Hypothalamus (tissue), 51 donors: ENCODE measurements at places on chromosomes 4 and X.

GRCh38 chr4:107380190-107380589, 339.8 kb downstream of the PAPSS1 start:
- DNase-seq = no peak

- no peak for DNase-seq
These were observed 206.6 kb upstream of the HS3ST1 start for GRCh38 chr4:11635342-11635741.

- no peak for DNase-seq
These were observed 85.9 kb downstream of the ZAR1 start for GRCh38 chr4:48575964-48576363.

DNA sequence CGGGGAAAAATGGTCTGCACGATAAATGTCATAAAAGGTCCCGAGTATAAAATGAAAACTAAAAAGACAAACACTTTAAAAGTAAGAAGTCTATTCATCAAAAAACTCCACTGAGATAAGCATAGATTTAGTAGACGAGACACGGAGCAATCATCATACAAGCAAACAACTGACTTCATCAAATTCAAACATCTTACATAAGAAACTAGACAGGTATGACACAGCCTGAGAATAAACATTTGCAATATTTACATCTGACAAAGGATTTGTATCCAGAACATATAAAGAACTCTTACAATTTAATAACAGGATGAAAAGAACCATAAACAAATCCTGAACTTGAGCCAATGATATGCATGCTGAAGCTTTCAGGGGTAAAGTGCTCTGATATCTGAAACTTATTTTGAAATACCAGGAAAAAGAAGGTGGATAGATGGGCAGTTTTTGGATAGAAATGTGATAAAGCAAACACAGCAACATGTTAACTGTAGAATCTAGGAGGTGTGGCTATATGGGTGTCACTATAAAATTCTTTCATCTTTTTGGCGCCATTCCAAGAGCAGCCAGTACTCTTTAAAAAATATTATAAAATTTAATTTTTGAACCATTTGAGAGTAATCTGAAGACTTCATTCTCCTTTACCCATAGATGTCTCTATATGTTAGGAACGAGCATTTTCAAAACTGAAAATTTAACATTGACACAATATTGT, 12.0 kb downstream of the MPP1 start:
- DNase-seq = no peak

DNA sequence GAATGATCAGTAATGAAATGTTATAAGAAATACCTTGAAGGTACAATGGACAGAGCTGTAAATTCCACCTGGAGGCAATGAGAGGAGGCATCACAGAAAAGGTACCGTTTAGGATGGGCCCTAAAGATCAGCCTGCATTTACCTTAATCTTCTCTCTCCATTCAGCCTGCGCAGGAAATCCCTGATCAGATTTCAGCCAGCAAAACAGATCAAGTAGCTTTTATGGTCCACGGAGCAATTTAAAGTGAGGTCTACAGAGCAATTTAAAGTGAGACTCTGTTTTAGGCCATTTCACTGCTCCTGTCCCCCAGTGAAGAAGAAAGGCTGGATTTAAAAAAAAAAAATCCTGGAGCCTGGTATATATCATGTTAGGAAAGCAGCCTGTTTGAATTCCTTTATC, 195.1 kb upstream of the VCX start:
- DNase-seq = no peak

GRCh38 chr4:26753617-26754016, 107.0 kb upstream of the STIM2 start:
- DNase-seq = no peak

GRCh38 chr4:87005690-87006425, 71.0 kb downstream of the AFF1 start:
- DNase-seq = no peak

GRCh38 chr4:153242839-153243324, 38.6 kb downstream of the TRIM2 start:
- no peak for DNase-seq

DNA sequence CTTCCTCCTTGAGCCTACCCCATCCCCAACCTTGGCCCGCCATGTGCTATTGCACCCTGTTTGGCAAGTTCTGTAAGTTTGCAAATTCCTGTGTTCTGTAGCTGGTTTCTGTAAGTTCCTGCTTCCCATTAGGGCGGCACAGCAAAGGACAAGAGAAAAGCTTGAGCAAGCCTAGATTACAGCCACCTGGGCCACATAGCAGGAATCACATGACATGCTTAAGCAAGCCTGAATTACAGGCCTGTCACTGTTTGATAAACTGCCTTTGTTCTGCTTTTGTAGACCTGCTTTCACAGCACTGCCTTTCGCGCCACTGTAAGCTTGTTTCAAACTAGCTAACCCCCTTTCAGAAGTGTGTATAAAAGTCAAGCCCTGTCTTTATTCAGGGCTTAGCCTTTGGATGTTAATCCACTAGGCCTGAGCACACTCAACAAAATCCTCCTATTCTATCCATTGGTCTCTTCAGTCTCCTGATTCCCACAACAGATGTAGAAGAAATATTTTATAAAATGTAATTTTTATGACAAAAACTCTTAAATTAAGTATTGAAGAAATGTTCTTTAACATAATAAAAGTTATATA, 906.8 kb upstream of the NDST4 start:
- DNase-seq = no peak

DNA sequence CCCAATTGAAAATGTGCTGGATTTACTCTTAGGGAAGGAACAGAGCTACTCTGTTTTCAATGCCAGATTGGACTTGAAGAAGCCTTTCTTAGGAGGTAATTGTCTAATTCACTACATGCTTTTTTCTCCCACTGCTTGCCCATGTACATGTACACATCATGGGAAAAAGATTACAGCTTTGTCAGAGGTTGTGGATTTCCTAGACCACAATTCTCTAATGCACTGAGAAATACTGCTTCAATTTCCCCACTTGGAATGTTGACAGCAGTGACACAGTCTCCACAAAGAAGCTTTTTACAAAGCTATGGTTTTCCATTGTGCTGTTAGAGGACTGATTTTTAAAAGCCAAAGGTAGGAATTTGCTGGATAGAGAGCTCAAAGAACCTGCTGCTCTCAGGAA, 19.5 kb downstream of the ZAR1 start:
- DNase-seq = no peak

- no peak for DNase-seq
These were observed 40.4 kb downstream of the ATXN3L start for GRCh38 chrX:13279279-13280018.

GRCh38 chr4:164952551-164952950, 24.9 kb downstream of the TRIM61 start:
- no peak for DNase-seq

DNA sequence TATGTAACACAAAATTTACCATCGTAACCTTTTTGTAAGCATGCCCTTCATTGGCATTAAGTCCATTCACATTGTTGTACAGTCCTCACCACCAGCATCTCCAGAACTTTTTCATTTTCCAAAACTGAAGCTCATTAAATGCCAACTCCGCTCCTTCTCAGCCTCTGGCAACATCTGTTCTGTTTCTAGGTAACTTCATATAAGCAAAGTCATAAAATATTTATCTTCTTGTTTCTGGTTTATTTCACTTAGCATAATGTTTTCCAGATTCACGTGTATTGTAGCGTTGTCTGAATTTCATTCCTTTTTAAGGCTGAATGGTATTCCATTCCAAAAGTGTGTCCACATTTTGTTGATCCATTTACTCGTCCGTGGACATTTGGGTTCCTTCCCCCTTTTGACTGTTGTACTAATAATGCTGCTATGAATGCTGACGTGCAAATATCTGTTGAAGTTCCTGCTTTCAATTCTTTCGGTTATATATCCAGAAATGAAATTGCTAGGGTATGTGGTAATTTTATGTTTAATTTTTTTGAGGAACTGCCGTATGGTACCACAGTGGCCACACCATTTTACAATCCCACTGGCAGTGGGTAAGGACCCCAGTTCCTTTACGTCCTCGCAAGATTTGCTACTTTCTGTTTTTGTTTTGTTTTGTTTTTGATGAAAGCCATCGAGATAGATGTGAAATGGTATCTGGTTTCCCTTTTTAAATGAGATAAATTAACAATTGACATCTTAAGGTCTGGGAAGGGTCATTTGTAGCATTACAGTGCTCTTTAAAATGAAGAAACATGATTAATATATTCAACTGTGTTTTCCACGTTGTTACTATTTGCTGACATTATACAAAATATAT, 63.4 kb downstream of the PTTG2 start:
- no peak for DNase-seq

DNA sequence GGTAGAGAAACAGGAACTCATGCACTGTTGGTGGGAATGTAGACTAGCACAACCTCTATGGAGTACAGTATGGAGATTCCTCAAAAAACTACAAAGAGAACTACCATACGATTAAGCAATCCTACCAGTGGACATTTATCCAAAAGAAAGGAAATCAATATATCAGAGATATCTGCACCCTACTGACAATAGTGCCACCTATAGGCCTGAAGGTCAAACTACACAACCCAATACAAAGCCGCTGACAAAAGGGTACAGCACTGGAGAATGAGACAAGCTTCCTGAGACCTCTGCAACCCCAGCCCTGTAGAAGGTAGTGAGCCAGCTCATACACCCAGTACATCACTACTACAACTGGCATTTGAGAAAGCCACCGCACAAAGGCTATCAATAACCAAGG, 67.1 kb downstream of the CBR4 start:
- DNase-seq = no peak

DNA sequence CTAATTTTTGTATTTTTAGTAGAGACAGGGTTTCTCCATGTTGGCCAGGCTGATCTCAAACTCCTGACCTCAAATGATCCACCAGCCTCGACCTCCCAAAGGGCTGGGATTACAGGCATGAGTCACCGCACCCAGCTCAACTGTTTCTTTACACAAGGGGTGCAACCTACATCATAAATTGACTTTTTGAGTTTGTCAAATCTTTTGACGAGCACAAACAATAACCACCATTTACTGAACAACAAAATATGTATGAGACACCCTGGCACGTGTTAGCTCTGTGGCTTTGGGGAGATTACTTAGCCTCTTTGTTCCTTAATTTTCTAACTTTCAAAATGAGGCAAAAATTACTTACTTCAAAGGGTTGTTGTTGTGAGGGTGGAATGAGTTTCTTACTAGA, 23.5 kb upstream of the SLC34A2 start:
- DNase-seq = no peak

GRCh38 chrX:30597216-30598012, 19.8 kb upstream of the TASL start:
- no peak for DNase-seq

DNA sequence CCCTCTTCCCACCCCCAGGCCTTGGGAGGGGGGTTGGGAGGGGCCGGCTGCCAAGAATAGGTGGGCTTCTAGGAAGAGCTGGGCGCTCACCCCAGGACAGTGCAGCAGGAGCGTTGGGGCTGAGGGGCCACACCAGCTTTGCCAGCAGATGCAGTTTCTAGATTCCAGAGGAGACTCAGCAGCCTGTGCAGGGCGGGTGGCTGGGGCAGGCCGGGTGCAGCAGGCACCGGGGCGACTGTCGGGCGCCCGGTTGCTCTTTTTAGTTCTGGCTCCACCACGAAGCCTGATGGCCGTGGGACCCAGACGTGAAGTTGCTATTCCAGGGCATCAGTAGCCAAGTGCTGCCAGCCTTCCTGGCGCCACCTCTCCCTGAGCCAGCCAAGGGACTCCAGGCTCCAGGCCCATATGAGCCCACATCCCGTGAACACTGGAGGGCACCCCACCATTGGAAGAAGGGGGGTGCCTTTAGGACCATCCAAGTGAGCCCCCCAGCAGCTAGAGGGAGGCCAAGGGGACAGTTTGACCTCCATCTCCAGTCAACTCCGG, 5.8 kb downstream of the SSR4 start:
- DNase-seq = no peak

DNA sequence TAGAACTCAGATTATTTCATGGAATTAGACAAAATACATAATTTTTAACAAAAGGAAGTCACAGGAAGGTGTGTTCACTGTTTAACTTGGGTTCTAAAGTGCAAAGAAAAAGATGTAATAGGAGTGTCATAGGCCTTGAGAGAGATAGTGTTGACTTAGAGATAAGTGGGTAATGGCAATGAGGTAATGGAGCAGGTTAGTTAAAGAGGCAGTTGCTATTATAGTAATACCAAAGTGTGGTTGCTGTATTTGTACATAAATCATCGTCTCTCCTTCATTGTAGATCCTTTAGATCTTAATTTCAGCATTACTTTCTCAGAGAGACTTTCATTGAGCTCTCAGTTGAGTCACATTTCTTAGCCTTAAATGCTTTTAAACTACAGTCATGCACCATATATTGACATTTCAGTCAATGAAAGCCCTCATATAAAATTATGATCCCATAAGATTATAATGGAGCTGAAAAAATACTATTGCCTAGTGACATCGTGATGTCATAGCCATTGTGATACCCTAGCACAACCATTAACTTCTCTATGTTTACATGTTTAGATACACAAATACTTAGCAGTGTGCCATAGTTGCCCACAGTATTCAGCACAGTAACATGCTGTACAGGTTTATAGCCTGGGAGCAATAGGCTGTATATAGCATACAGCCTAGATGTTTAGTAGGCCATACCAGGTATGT, 245.4 kb downstream of the ADGRL3 start:
- DNase-seq = no peak

DNA sequence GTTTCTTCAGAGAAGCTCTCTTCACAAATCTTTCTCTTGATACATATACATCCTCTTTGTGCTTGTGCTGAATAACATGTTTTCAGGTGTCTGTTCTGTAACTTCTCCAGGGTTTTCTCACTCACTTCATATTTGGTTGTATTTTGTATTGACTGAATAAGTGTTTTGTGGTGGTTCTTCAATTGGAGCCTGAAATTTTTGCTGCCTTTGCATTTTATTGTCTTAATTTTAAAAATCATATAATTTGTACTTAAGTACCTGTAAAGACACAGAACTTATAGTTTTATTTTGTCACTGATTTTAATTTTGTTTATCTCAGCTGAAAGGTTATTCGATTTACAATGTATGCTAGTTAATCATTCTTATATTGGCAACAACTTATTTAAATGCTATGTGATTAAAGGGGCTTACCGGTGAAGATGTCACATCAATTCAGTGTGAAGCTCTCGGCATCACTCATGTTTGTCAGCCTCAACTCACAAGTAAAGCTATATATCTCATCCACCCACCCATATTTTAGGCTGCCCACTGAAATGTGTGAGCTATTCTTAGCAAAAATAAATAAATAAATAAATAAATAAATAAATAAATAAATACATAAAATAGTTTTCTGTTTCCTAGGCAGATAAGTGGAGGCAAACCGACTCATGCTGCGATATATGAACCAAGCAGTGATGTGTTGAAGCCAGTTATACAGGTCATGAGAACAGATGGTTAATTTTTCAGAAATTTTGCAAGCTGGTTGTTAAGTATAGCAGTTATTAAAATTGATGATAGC, 76.4 kb upstream of the FSTL5 start:
- no peak for DNase-seq

DNA sequence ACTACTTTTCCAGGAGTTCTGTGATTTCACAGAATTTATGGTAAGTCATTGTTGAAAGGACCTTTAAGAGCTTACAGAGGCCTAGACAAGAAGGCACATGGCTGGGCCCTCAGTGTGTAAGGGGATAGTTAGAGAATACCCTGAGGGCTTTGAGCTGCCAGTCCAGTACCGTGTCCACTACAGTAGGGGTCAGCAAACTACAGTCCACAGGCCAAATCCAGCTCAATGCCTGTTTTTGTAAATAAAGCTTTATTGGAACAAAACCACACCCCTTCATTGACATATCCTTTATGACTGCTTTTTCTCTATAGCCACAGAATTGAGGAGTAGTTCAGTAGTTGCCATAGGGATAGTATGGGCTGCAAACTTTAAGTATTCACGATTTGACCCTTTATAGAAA, 176.2 kb downstream of the MID1 start:
- DNase-seq = no peak
